NCI-H1930 (cell line): ENCODE measurements at places on chromosomes 3 and 15.

DNA sequence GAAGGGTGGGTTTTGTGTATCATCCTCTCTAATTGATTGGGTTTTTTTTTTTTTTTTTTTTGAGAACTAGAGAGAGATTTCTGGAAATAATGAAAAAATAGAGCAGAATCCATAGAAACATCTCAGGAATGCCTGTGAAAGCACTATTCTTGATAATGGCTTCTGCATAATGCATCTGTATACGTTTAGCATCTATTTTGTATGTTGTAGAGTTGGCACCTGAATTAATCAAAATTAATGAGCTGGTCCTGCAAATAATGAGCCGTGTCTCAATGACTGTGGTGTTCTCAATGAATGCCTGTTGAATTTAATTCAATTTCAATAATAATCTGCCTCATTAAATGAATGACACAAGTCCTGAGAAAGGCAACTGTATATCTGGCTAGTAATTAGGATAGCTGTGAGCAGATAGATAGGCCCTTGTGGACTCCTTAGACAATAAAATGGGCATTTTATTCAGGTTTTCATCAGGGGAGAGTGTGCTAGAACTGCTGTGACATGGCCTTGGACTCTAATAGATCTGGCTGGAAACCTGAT, 70.5 kb upstream of the WDR72 start:
- no peak for DNase-seq

- no peak for DNase-seq
Measured at GRCh38 chr3:123881771-123882170, 2.4 kb downstream of the MYLK start.

GRCh38 chr3:187619461-187619860, 50.7 kb downstream of the SST start:
- DNase-seq = no peak

DNA sequence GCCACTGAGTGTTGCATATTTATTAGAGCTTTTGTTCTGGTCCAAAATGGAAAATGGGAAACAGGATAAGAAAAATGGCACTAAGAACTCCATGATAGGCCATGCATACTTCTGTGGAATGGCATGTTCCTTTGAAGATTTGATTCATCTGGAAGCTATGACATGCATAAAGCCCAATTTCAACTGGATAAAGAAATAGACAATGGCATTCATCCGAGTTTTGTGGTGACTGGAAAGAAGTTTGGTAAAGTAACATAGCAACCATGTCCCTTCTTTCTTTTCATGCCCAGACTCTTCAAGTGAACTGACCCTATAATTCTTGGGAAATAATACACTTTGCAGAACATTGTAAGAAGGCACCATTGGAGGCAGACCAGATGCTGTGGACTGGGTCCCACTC, 368.4 kb upstream of the IL12A start:
- DNase-seq = no peak

DNA sequence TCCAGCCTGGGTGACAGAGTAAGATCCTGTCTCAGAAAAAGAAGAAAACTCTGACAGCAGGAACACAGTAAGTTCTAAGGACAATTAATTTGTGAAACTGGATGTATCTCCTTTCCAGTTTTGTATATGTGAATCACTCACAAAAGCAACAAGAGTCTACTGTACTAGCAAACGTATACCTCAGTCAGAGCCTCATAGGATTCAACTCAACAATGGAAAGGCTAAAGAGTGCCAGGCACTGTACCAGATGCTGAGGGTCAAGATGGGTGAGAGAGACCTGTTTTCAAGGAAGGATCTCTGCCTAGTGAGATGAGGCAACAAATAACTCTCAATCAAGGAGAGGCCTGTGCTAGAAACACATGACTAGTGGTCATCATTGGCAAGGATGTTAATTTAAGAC, 14.9 kb downstream of the TBL1XR1 start:
- no peak for DNase-seq

- DNase-seq = no peak
Measured at GRCh38 chr3:77726517-77726916, 686.6 kb downstream of the ROBO2 start.

DNA sequence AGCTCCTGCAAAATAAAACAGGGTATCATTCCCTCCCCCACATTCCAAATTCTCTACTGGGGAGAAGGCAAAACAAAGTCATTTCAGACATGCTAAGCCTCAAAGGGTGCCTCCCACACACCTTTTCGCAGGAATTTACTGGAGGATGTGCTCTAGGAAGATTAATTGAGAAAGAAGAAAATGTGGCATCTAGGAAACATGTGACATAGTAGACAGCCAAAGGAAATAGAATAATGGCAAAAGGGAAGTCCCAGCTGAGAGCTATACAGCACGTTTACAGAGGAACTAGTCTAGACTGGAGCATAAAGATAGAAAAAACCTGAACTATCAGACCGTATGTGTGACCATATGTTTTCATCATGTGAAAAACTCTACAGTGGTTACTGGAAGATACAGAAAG, 58.8 kb upstream of the MELTF start:
- no peak for DNase-seq
